Heart right ventricle (tissue), 16 donors: ENCODE measurements at places on chromosomes 2 and 18. TPM values are rescaled to one million over a fixed set of nuclear protein-coding genes. Genes with fewer than 3 reads are reported as not detected.

GRCh38 chr2:170503971-170504809 lies 210.9 kb upstream of the SP5 start:
- DNase-seq: no peak

GRCh38 chr2:51667679-51668078 lies 635.7 kb upstream of the NRXN1 start:
- no peak for DNase-seq

DNA sequence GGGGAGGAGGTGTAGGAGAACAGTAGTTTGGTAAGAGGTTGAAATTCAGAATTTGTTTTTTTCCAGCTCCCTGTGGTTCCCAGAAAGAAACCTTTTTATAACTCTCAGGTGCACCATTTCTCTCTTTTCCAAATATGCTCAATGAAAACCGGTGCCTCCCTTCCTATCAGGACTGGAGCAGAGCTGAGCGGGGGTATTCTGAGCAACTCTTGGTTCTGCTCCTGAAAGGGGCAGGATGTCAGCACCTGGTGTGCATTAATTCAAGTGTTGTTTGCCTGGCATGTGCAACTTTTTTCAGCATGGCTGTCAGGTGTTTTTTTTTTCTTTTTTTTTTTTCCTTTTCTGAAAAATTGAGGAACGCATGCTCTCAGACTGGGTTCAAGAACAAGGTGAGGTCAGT lies 74.1 kb downstream of the MAPK4 start:
- DNase-seq: no peak

DNA sequence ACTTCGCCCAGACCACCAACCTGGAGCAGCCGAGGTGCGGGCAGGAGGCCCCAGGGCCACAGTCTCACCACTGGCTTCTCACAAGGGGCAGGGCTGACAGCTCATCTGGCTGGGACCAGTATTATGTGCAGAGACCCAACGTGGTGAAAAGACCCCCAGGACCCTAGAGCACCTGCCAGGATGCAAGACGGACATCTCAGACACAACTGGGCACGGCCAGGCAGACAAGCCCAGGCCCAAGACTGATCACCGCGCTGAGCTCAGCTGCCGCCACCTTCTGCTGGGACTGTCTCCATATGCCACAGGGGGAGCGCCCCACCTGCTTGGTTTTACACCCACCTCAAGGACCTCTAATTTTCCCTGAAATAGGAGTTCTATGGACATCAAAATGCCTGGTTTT lies 23.2 kb downstream of the HDAC4 start:
- no peak for DNase-seq

GRCh38 chr2:151292141-151292540 lies 2.7 kb upstream of the NMI start:
- DNase-seq: no peak

- no peak for DNase-seq
These were observed 786.8 kb downstream of the ERBB4 start for GRCh38 chr2:211751848-211752247.

CSRNP3 gene
- 4.9 TPM for total RNA-seq

SULT1C2 gene
- total RNA-seq: 0.69 TPM

CREG2 gene
- 0.77 TPM for total RNA-seq

MATN3 gene
- total RNA-seq: not detected

MLPH gene
- 47.1 TPM for total RNA-seq
